ENCODE measurements at places on chromosomes 6 and 20.

DNA sequence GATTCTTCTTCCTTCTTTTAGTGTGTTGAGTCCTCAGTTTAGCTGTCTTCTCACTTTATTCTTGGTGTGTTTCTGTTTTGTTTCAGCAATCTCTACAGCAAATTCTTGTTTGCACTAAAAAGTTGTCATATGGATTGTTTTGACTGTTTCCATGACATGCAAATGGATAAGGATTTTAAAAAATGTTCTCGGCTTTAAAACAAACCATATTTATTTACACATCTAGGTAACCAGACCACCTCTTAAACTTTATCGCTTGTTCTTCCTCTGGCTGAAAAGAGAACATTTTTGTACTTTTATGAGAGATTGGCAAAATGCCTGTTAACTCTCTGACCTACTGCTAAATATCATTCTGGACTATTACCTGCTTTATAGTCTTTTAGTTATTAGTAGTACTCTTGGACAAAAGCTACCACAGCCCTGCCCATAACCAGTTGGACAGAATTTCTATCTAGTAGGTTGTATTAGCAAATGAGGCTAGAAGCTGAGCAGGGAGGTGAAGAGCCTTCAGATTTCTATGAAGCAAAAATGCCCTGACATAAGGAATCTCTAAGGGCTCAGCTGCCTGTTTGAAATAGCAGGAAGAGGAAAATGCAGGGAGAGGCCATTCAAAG lies 268.3 kb downstream of the CD109 start:
- DNase-seq: no peak

GRCh38 chr6:103870970-103871369 lies 988.7 kb downstream of the HACE1 start:
- no peak for DNase-seq

GRCh38 chr6:43033496-43034189 lies 12.2 kb downstream of the RRP36 start:
- no peak for DNase-seq

GRCh38 chr6:126253431-126253830 lies 86.5 kb upstream of the CENPW start:
- DNase-seq: no peak

DNA sequence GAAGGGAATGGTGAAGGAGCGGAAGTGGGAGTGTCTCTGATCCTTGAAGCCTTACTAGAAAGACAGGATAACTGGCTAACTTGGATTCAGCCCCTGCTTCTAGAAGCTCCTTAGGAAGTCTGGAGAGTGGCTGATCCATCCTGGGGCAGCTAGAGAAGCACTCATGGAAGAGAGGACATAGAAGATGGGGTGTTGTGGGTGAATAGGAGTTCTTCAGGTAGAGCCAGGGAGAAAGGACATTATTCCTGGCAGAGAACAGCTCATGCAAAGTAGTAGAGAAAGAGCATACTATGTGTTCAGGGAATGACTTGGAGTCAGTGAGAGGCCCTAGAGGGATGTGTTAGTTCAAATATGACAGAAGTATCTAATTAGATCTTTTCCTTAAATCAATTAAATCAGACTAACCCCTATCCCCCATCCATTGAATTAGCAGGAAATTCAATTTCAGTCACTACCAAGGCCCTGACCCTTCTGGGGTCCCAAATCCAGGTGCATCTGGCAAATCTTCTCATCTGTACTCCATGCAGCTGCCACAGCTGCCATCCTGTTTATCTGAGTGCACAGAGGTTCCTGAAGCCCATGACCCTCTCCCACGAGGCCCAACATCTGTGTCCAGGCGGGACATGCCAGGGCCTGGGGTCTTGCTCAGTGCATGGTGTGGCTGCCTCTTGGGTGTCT lies 130.7 kb downstream of the DHX35 start:
- no peak for DNase-seq

GRCh38 chr6:159989492-159990480 lies 20.9 kb downstream of the IGF2R start:
- DNase-seq: no peak

DNA sequence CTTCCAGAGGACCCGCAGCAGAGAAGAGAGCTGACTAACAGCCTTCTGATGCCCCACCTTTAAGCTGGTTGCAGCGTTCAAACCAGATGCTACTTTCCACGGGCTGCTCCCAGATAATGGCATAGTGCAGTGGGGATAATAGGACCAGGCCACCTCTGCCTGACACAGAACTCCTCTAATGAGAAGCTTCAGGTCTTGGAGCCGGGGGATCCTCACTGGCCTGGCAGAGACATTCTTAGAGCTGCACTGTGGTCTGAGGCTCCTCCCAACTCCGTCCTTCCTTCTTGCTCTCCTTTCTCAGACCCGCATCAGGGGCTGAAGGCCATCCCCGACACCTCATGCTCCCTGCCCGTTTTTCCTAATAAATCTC lies 206.6 kb upstream of the MARCKS start:
- DNase-seq: no peak

- DNase-seq: no peak
Observed at GRCh38 chr20:54167909-54168872, 5.6 kb downstream of the CYP24A1 start.

DNA sequence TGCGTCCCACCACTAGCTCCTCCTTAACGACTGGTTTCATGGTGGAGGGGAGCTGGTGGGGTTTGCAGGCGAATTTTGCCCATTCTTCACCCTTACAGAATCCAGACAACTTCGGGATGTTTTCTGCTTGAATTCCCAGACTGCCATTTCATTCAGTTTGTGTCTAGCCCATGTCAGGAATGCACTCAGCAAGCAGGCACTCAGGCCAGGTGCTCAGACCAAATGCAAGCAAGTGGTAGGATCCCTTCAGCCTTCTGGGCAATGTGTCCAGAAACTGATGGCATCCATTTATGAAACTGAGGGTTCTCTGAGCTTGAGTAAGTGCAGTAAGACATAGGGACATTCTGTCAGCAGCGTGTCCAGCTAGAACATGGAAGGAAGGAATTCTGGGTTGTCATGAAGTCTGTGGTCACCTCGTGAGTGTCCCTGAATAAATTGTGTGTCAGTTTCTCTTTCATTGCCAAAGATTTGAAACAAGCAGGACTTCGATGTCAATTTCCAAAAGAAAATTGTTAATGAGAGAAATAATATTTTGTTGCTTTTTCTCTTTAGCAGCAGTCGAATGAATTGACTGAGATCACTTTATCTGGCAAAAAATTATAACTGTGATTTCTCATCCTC lies 21.8 kb upstream of the DACT2 start:
- DNase-seq: no peak

DNA sequence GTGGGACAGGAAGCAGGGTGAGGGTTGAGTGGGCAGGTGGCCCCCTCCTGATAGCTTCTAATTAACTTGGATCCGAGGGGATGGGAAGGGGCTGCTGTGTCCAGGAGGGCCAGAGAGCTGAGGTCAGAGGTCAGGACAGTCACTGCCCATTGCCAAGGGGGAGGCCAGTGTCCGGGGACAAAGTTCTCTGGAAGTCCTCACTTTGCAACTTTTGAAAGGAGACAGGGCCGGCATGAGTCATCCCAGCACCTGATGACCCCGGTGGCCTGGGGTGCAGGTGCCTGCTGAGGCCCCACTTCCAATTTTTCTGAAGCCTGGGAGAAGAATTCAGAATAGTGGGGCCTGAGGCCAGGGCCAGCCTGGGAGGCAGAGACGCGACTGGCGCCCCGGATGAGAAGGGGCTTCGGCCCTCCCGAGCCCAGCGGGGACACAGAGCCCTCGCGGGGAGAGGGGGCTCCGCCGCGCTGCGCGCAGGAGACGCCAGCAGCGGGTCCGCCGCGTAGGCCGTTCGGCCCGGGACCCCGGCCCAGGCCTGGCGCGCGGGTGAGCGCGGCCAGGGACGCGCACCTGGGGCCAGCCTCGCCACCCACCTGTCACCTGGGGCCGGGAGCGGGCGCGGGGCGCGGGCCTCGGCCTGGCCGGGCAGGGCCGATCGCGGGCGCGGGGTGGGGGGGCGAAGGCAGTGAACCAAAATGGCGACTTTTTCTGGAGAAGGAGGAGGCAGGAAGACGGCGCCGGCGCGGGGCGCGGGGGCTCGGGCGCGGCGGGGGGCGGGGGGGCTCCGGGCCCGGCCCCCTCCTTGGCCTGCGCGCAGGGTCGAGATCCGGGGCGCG lies 586 bp downstream of the ZNF512B start:
- no peak for DNase-seq

GRCh38 chr6:38909015-38909730 lies 139.4 kb upstream of the GLP1R start:
- DNase-seq: no peak

GRCh38 chr6:41190791-41191190 lies 10.2 kb downstream of the TREML2 start:
- no peak for DNase-seq

- DNase-seq: no peak
Observed at GRCh38 chr6:96862560-96862959, 25.3 kb upstream of the GPR63 start.

DNA sequence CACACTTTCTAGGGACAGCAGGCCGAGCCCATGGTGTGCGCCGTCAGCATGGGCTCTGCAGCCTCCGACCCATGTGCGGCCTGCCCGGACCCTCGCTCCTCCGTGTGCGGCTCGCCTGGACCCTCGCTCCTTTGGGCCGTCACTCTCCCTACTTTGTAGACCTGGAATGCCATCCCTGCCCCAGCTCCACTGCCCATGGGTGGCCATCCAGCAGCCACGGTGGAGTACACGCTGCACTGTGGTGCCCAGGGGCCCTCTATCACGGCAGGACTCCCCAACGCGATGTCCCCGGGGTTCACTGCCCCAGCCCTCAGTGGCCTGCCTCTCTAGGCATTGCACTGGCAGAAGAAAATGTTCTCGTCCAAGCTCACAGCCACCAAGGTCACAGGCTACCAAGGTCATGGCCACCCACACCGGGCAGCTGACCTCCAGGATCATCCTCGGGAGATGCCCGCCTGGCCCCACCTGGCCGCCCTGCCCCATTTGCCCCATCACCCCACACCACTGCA lies 24.1 kb upstream of the MRGBP start:
- DNase-seq: no peak

DNA sequence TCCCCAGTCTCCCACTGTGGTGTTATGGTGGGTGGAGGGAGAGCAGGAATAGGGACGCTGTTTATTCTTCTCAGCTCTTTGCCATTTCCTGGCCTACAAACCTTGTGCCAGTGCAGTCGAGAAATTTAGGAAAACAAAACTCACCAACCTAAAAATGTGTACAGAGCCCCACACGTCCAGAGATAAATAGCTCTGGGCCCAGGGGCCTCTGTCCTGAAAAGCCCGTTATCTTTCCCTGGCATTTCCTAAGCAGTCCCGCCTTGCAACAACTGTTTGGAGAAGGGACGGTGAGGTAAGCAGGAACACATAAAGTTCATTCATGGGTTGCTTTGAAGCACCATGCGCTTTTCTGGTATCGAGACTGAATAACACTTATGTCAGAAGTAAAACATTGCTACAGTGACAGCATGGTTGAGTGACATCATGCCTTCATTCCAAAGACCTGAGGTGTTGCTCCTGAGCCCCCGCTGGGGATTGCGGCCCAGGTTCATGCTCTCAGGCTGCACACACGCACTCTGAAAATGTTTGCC lies 80.1 kb upstream of the NXT1 start:
- no peak for DNase-seq

GRCh38 chr6:42095776-42096541 lies 45.6 kb downstream of the TAF8 start:
- no peak for DNase-seq

- DNase-seq: no peak
Observed at GRCh38 chr6:169864148-169865020, 113.0 kb downstream of the ERMARD start.

- DNase-seq: no peak
Observed at GRCh38 chr20:23508449-23509229, 17.7 kb downstream of the CST8 start.

DNA sequence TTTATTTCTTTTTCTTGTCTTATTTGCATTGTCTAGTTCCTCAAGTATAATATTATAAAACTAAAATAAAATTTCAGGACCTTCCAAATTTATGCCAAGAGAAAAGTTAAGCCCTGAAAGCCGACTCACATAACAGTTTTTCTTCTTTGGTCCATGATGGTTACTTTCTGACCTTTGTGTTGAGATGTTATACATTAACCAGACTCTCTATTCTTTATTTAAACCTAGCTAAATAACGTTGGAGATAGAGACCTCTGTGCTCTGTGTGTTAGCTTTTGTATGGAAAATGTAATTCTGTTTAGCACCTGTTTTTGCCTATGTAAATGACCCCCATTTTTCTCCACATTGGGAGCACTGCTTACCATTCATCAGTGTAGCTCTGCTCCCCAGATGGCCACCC lies 352.4 kb downstream of the CD109 start:
- DNase-seq: no peak

DNA sequence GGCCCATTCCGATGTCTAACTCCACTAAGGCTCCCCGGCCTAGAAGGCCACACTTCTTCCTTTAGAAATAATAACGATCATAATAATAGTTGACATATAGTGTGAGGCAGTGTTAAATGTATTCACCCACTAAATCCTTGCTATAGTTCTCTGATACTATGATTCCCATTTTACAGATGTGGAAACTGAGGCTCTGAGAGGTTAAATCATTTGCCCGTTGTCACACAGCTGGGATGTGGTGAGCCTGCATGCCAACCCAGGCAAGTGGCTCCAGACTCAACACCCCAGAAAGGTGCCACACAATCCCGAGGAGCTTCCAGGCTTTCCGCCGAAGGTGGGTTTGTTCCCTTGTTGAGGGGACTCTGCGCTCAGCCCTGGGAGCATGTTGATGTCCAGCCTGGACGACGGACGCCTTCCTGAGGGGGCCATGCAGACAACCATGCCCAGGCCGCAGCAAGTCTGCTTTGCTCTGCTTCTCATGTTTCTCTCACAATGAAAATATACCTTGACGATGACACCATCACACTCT lies 104.6 kb upstream of the CDYL start:
- DNase-seq: no peak

- no peak for DNase-seq
Observed at GRCh38 chr6:11217360-11218101, 14.9 kb downstream of the NEDD9 start.

DNA sequence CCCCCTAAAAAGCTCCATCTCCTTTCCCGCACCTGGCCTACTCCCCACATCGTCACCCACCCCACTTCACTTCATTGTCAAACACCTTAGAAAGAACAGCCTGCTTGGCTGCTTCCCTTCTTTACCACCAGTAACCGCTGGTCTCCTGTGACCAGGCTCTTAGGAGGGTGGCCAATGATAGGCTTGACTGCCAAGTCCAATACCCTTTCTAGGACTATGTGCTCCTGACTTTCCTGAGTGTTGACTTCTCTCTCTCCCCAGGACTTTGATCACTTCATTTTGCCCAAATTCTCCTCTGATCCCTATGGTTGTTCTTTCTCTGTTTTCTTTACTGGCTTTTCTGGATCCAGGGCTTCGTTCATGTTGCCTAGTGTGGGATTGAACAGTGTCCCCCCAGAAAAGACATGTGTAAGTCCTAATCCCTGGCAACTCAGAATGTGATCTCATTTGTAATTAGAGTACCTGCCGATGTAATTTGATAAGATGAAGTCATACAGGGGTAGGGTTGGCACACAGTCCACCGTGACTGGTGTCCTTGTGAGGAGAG lies 254.0 kb downstream of the GMDS start:
- DNase-seq: no peak
